ENCODE measurements at places on chromosomes 5 and 9. TPM values are rescaled to one million over a fixed set of nuclear protein-coding genes. Genes with fewer than 3 reads are reported as not detected.

ZNF354C gene
- not detected for total RNA-seq

NPR3 gene
- total RNA-seq = not detected

TAS2R1 gene
- total RNA-seq = not detected

RFX3 gene
- total RNA-seq = 22.4 TPM

CDO1 gene
- total RNA-seq = not detected

SPINK9 gene
- total RNA-seq = not detected

NNT gene
- 98.3 TPM for total RNA-seq

DND1 gene
- 4.5 TPM for total RNA-seq

GABRA1 gene
- total RNA-seq = not detected

GRIN3A gene
- not detected for total RNA-seq

OR13C5 gene
- not detected for total RNA-seq

STPG3 gene
- 1.7 TPM for total RNA-seq

ANXA2R gene
- 15.1 TPM for total RNA-seq

FAM151B gene
- total RNA-seq = not detected

SCGB3A1 gene
- total RNA-seq = not detected

CATSPER3 gene
- total RNA-seq = 0.61 TPM

PCDHGB6 gene
- total RNA-seq = 4.1 TPM

HMHB1 gene
- total RNA-seq = not detected

TNFSF15 gene
- total RNA-seq = 0.09 TPM

OBP2A gene
- not detected for total RNA-seq

DCP2 gene
- 139 TPM for total RNA-seq

TAF11L2 gene
- total RNA-seq = not detected

CAMK2A gene
- not detected for total RNA-seq

CFAP157 gene
- not detected for total RNA-seq

LCN9 gene
- not detected for total RNA-seq

GMCL2 gene
- not detected for total RNA-seq

ANKRD55 gene
- not detected for total RNA-seq

ENTPD2 gene
- not detected for total RNA-seq

LOX gene
- not detected for total RNA-seq

HOMER1 gene
- total RNA-seq = 13.9 TPM

COL27A1 gene
- not detected for total RNA-seq

DOK3 gene
- total RNA-seq = 268 TPM

MED10 gene
- total RNA-seq = 44.0 TPM

MRPL50 gene
- 12.8 TPM for total RNA-seq

LCN2 gene
- total RNA-seq = not detected

ADGRD2 gene
- total RNA-seq = not detected

CER1 gene
- total RNA-seq = not detected

RC3H2 gene
- 73.7 TPM for total RNA-seq

TMEM141 gene
- 43.2 TPM for total RNA-seq
